Fibroblast of lung (primary cell): ENCODE measurements at places on chromosomes 6 and 20. TPM values are rescaled to one million over a fixed set of nuclear protein-coding genes. Genes with fewer than 3 reads are reported as not detected.

GRCh38 chr6:34876472-34876871, 11.4 kb downstream of the TAF11 start:
- no peak for DNase-seq
- H3K27ac ChIP-seq = no peak overlapping the region

DNA sequence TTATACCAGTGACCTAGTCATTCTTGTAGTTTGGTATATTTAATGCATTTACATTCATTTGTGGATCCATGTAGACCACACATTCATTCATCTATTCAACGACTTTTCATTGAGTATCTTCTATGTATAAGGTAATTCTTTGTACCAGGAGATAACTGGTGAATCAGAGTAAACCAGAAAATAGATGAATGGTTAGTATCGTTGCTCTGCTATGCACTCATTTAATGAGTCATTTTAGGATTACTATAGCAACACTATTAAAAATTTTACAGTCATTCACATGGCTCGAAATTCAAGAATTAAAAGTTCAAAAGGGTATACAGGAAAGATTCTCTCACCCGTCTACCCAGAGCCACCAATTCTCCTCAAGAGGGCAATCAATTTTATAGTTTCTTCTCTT, 26.8 kb downstream of the DOK5 start:
- H3K36me3 ChIP-seq = peaks cover 2% of the 10 kb centered on the region
- no peak overlapping the region for H3K27ac ChIP-seq
- H3K27me3 ChIP-seq = no peaks in the 10 kb centered on the region
- no peak overlapping the region for H3K4me3 ChIP-seq
- no peaks in the 10 kb centered on the region for H3K4me1 ChIP-seq

- H3K4me1 ChIP-seq = peaks cover 5% of the 10 kb centered on the region
- H3K27ac ChIP-seq = no peak overlapping the region
- H3K27me3 ChIP-seq = no peaks in the 10 kb centered on the region
- DNase-seq = no peak
- no peak overlapping the region for H3K4me3 ChIP-seq
- peaks cover 3% of the 10 kb centered on the region for H3K36me3 ChIP-seq
Measured at GRCh38 chr6:130381459-130382380, 15.9 kb downstream of the TMEM200A start.

FNDC1 gene
- under 0.01 TPM in 2 replicates for total RNA-seq

C6orf141 gene
- 0.33 and 0.77 TPM in 2 replicates for total RNA-seq

ZNF311 gene
- 3.5 and 3.6 TPM in 2 replicates for total RNA-seq

DNA sequence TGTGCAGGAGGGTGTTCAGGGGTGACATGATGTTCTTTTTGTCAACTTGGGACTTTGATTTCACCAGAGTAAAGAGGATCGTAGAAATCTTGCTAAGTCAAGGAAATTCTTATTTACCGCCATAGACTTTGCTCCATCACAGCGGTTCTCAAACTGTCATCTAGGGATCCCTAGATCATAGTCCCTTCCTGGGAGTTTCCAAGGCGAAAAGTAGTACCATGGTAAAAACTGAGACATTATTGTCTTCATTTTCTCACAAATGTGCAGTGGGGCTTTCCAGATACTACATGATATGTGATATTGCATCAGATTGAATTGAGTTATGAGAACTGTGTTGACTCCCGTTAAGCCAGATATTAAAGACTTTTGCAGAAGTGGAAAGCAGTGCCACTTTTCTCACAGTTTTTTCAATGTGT, 79.7 kb downstream of the JARID2 start:
- H3K27ac ChIP-seq = no peak overlapping the region
- DNase-seq = no peak
- no peak overlapping the region for H3K4me3 ChIP-seq
- H3K27me3 ChIP-seq = no peaks in the 10 kb centered on the region
- peaks cover 30% of the 10 kb centered on the region for H3K4me1 ChIP-seq

GRM1 gene
- under 0.01 and 0.17 TPM in 2 replicates for total RNA-seq
